Dermis microvascular lymphatic vessel endothelial cell (primary cell): ENCODE measurements at places on chromosomes 7 and 10. TPM values are rescaled to one million over a fixed set of nuclear protein-coding genes. Genes with fewer than 3 reads are reported as not detected.

The STRIP2 gene
- total RNA-seq, result 2.3 TPM in 2 replicates

DNA sequence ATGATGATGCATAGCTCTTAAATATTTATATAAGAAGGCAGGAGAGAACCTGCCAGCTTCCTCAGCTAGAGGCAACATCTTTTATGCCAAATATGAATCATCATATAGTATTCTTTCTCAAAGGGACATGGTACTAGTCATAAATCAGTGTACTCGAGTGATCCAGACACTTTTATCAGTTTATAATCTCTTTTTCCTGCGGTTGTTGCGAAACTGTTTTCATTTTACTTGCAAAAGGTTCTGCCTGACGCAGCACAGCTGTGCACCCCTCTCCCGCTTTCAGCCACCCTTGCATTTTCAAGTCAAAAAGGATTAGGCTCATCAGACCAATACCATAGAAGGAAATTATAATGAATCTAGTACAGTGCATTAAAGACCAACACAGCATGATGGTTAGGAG lies 332.3 kb upstream of the PRKCQ start:
- DNase-seq, result no peak

GRCh38 chr7:148481971-148482626 lies 108.5 kb upstream of the C7orf33 start:
- DNase-seq, result no peak

DNA sequence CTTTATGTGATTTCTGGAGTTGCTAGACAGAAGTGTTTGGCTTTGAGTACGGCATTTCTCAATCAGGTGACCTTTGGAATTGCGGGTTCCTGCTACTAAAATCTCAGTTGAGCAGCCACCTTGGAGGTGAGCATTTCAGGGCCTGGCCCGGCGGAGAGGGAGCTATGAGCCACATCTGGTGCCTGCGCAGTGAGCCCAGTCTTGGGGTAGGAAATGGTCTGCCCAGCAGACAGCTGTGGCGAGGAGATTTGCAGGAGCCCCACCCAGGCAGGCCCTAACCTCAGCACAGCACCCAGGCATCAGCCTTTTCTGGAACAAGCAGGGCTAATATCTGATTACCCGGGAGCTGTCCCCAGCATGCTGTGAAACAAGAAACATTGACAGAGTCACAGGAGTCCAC lies 547.9 kb upstream of the FOXK1 start:
- DNase-seq, result no peak
